Ovary (tissue), 10 donors: ENCODE measurements at places on chromosomes 2 and 18. TPM values are rescaled to one million over a fixed set of nuclear protein-coding genes. Genes with fewer than 3 reads are reported as not detected.

DNA sequence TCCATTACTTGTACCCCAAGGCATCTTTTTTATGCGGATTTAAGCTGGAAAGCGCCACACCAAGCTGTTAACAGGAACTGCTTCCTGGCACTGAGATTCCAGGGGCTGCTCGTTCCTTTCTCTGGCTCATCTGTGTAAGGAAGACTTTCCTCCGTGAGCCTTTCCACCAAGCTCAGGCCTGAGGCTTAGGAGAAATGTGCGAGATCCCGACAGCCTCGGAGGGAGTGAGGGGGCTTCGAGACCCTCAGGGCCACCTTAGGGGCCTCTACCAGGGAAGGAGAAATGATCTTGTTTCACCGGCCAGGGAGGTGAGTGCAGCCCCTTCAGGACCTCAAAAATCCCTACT lies 17.1 kb downstream of the B3GNT7 start:
- DNase-seq = no peak
- H3K4me3 ChIP-seq = peak overlapping the region; percentile 67
- no peaks in the 10 kb centered on the region for H3K36me3 ChIP-seq
- H3K27ac ChIP-seq = peak overlapping the region; percentile 11
- H3K27me3 ChIP-seq = no peaks in the 10 kb centered on the region
- peaks cover 5% of the 10 kb centered on the region for H3K4me1 ChIP-seq

Gene ZSWIM2
- total RNA-seq = not detected

GRCh38 chr2:49577041-49577440 lies 422.7 kb upstream of the FSHR start:
- no peak for DNase-seq
- H3K4me1 ChIP-seq = no peaks in the 10 kb centered on the region
- no peaks in the 10 kb centered on the region for H3K27me3 ChIP-seq
- H3K4me3 ChIP-seq = no peak overlapping the region

DNA sequence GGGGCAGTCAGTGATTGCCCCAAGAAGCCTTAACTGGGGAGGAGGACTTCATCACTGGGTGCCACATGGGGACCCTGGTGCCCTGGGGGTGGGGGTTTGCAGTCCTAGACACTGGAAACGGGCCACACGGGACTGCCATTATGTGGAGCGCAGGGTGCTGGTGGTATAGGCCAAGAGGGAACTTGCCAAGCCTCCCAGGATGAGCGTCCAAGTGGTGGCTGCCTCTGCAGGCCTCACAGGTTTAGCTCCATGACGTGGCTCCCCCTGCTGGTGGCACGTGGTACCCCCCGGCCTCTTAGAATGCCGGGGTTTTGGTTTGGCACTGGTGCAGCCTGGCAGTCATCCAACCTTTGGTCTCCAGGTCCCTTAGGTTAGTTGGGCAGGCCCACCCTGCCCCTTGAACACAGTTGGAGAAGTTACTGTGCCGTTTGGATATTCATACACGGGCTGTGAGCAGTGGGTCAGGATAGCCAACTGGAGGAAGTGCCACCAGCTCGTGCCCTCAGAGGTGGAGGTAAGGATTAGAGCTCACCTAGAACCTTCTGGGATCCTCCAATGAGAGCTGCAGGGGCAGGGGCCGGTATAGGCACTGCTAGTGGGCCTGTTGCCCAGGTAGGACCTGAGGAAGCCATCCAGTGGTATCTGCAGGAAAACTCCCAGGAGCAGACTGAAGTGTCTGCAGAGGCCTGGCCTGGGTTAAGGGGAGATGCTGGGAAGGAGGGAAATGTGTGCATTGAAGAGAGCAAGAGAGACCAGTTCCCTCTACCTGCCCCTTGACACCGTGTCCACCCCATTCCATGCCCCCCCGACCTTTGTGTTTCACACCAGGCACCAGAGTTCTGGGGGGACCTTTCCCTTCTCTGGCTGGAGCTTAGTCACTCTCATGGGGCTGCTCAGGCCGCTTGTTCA lies 5.7 kb downstream of the PTMA start:
- H3K4me1 ChIP-seq = peaks cover 18% of the 10 kb centered on the region
- DNase-seq = peak; percentile 80
- no peaks in the 10 kb centered on the region for H3K27me3 ChIP-seq
- H3K36me3 ChIP-seq = no peaks in the 10 kb centered on the region

Gene IL1R1
- total RNA-seq = 6.5 TPM

GRCh38 chr2:980176-980575 lies 29.5 kb downstream of the SNTG2 start:
- no peak overlapping the region for H3K4me3 ChIP-seq
- H3K36me3 ChIP-seq = no peaks in the 10 kb centered on the region
- H3K27me3 ChIP-seq = no peaks in the 10 kb centered on the region
- no peak for DNase-seq
- H3K27ac ChIP-seq = no peak overlapping the region

DNA sequence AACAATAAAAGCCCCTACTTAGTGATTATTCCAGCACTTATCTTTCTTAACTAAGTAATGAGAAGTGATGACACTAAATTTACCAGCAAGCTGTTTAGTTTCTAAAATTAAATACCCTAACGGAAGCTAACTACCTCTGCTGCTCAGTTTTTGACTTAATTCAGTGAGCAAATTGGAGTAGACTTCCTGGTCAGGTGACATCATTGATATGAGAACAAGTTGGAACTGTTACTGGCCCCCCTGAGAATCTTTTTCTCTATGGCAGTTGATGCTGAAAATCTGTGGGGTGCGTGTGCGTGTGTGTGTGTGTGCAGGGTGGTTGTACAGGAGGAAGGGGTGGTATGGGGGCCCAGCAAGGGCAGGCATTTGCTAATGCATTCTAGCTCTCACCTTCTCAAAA lies 35.5 kb upstream of the BMP10 start:
- no peaks in the 10 kb centered on the region for H3K27me3 ChIP-seq
- H3K4me3 ChIP-seq = no peak overlapping the region
- no peak for DNase-seq
- H3K27ac ChIP-seq = no peak overlapping the region

DNA sequence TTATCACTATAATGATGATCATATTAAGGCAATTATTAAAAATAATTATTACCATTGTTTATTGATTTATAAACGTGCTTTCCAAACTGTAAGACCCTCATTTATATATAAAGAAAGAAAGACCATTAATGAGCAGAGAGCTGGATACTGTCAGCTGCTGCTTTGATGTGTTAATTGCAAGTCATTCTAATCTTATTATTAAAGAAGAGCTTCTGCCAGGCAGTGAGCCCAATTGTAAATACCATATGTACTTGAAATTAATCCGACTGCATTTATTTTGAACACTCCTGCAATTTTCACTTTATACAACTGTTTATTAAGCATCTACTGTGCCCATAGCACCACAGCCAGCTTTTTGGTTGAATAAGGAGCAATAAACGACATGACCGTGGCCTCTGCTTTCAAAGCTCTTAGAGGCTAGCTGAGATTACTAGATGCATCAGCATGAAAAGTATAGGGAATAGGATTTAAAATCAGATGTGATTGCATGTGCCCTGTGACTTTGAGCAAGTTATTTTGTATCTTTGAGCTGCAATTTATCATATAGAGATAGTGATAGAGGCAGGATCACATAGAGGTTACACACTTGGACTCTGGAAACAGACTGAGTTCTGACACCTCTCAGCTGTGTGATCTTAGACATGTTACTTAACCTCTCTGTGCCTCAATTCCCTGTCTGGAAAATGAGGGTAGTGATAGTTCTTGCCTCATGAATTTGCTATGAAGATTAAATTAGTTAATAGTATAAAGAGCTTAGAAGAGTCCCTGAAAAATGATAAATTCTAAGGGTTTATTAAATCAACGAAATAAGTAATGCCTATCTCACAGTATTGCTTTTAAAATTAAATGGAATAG lies 83.4 kb downstream of the MYCN start:
- no peaks in the 10 kb centered on the region for H3K36me3 ChIP-seq
- H3K27ac ChIP-seq = no peak overlapping the region
- H3K27me3 ChIP-seq = no peaks in the 10 kb centered on the region
- H3K4me1 ChIP-seq = no peaks in the 10 kb centered on the region
- no peak for DNase-seq

Gene QPCT
- 1.5 TPM for total RNA-seq

DNA sequence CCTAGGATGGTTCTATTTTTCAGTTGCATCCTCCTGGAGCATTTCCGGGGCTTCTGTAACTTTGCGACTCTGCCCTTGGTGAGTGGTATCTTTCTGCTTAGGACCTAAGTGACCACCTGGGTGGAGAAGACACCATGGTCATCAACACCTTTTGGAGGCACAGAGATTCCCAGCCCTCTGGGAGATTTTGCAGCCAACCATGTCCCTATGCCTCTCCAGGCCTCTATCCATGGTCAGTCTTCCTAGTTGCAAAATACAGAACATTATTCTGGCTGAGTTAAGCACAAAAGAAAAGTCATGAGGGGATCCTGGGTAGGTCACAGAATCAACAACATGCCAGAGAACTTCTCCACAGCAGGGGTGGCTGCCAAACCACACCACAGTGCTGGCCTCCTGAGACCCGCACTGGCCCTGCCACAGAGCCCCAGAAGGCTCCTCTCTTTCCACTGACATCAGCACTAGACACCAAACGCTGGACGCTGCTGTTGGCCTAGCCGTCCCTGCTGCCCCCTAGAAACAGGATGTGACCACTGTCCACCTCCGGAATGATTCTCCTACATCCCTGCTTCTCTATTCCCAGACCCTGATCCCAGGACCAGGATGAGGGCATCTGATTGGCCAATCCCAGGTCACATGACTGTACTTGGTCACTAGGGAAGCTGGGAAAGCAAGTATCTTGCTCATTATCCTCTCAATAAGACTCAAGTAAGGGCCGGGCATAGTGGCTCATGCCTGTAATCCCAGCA lies 47.7 kb downstream of the SMAD7 start:
- no peak for DNase-seq
- no peaks in the 10 kb centered on the region for H3K27me3 ChIP-seq
- no peaks in the 10 kb centered on the region for H3K36me3 ChIP-seq
- H3K4me3 ChIP-seq = no peak overlapping the region

GRCh38 chr2:50512397-50512796 lies 519.5 kb downstream of the NRXN1 start:
- no peak for DNase-seq
- H3K4me3 ChIP-seq = no peak overlapping the region
- H3K27me3 ChIP-seq = no peaks in the 10 kb centered on the region
- H3K27ac ChIP-seq = no peak overlapping the region
- no peaks in the 10 kb centered on the region for H3K36me3 ChIP-seq

DNA sequence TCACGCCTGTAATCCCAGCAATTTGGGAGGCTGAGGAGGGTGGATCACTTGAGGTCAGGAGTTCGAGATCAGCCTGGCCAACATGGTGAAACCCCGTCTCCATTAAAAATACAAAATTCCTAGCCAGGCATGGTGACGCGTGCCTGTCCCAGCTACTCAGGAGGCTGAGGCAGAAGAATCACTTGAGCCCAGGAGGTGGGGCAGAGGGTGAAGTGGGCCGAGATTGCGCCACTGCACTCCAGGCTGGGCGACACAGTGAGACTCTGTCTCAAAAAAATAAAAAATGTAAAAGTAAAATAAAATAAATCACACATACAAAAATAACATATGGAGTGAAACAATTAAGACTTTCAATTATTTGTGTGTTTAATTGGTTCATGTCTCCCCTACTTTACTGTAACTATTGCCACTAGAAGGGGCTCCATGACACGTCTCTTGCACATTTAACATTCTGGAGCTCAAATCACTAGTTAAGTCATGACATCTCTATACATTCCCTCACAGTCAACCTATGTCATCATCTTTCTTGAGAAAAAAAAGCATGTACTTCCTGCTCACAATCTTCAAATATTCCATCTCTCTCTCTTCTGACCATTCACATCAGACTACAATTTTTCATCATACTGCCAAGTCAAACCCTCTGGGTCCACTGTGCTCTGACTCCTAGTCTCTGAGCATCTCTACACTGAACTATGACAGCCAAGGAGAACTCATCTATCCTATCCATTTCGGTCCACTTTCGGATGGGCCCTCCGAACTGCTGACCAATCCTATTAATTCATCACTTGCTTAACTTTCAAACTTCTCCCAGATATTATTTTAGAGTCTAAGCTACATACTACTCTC lies 6.7 kb downstream of the GFPT1 start:
- DNase-seq = no peak
- peaks cover 2% of the 10 kb centered on the region for H3K4me1 ChIP-seq
- H3K36me3 ChIP-seq = no peaks in the 10 kb centered on the region
- no peaks in the 10 kb centered on the region for H3K27me3 ChIP-seq
- H3K4me3 ChIP-seq = no peak overlapping the region
- H3K27ac ChIP-seq = no peak overlapping the region
